ENCODE measurements at places on chromosomes 4 and X.

GRCh38 chr4:78439328-78439727, 112.2 kb upstream of the ANXA3 start:
- no peak for DNase-seq

DNA sequence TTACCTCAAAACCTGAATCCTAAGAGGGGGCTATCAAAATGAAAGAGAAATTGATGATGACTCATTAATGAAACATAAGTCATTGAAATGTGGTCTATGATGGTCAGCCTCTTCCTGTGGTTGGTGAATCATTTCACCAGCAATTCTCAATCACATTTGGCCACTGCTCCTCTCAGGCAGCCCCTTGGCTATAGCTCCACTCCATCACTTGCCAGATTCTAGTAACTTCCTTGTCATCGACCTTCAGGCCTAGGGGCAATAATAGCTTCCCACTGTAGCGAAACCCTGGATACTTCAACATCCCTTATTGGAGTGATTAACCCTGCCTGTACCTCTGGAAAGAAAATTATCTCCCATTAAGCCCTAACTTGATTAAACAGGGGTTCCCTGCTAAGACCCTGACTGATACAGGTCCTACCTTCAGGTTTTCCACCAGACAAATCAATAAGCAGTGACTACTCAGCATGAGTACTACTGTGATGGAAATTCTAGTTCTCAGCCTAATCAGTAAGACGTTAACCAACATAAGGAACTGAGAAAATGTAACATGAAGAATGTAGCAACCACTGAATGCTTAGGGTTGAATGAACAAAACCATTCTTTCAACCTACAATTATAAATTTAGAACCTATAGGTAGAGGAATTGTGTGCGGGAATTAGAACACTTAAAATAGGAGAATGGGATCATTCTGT, 30.4 kb downstream of the ADH7 start:
- DNase-seq = no peak

DNA sequence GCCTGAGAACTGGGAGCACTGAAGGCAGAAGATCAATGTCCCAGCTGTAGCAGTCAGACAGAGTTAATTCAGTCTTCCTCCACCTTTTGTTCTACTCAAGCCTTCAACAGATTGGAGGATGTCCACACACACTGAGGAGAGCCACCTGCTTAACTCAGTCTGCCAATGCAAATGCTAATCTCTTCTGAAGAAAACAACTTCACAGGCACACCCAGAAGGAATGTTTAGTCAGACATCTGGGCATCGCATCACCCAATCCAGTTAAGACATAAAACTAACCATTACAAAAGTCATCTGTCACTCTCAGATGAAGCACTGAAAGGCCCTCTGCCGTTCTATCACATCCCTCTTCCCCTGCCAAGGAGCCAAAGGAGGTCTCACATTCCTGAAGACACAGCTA, 173.7 kb downstream of the CENPC start:
- DNase-seq = no peak

DNA sequence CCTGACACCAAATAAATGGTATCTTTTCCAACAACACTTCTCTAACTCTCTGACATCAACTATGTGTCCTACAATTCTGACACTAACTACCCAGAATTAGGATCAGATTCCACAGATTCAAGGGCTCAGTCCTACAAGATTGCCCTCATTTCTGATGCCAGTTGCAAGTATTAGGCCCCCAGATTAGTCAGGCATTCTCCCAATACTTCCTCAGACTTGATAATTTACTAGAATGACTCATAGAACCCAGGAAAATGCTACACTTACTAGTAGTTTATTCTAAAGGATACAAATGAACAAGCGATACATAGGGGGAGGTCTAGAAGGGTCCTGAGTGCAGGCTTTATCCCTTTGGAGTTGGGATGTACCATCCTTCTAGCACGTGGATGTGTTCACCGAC, 8.5 kb downstream of the TIGD2 start:
- DNase-seq = no peak

DNA sequence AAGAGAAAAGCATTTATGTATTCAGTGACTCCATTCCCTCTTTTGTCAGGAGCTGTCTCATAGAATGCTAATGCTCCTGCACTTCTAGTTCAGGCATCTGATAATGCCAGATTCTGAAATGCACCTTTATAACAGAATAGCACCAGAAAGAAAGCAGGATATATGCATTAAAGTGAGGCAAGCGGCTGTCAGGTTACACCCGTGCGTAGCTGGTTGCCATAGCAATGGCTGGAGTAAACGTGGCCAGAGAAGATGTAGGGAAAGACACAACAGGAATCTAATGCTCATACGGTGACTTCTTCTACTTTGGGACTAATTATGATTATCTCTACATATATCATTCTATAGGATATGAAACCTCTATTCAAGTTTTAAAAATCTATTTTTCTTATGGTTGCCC, 5.9 kb downstream of the EMCN start:
- peak; percentile 49 for DNase-seq

- DNase-seq = no peak
These were observed 174.8 kb downstream of the ENOX2 start for GRCh38 chrX:130728208-130728607.

DNA sequence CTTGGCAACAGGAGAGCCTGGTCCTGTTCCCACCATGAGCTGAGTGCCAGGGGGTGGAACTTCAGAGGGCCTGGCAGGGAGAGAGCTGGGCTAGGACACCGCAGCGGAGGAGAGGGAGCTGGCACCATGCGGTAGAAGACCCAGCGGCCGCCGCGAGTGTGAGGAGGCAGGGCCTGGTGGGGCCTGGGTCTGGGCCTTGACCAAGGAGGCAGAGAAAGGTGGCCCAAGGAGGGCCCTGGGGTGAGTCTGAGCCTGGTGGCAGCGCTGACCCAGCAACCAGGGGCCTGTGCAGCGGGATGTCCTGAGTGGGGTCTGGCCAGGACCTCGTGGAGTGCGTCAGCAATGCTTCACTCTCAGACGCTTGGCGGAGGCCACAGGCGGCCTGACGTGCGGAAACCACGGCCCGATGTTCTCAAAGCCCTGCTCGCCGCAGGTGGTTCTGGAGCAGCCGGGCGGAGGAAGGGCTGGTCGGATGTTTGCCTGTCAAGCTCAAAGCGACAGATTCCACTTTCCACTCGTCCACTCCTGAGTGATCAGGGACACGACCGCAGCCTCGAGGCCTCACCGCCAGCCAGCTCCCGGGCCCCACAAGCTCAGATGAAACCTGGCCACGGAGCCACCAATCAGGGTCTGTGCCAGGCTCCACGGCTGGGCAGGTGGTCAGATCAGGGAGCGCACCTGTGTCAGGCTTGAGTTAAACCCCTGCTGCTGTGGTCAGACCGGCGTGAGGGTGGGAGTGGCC, 20.8 kb downstream of the ATP5ME start:
- no peak for DNase-seq

GRCh38 chr4:56656346-56656643, 24.8 kb downstream of the HOPX start:
- no peak for DNase-seq

GRCh38 chr4:73251384-73251783, 7.2 kb downstream of the ANKRD17 start:
- DNase-seq = no peak

GRCh38 chrX:31199840-31200114, 127.9 kb upstream of the FTHL17 start:
- DNase-seq = no peak

GRCh38 chr4:32010221-32010620, 1290.1 kb downstream of the PCDH7 start:
- DNase-seq = no peak

DNA sequence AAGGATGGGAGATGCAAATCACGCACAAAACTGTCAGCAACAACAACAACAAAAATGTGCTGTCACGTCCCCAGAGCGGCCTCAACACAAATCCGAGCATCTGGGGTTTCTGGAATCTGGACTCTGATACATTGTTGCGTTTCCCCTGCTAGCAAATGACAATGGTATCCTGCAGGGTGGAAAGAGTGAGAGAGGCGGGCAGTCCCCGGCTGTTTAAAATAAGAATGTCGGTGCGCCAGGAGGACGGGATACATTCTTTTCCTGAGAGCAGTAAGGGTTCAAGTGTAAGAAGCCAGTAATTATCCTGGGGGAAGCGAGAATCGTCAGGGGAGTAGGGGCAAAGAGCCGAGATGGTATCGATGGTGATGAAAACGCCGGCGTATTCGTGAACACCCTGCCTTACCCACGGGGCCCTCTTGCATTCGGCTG, 310.2 kb downstream of the ASMT start:
- peak; percentile 69 for DNase-seq

Data from A673 (cell line).